ENCODE measurements at places on chromosomes 12 and 14.

GRCh38 chr14:31476131-31476866 lies 11.5 kb downstream of the GPR33 start:
- DNase-seq = no peak

DNA sequence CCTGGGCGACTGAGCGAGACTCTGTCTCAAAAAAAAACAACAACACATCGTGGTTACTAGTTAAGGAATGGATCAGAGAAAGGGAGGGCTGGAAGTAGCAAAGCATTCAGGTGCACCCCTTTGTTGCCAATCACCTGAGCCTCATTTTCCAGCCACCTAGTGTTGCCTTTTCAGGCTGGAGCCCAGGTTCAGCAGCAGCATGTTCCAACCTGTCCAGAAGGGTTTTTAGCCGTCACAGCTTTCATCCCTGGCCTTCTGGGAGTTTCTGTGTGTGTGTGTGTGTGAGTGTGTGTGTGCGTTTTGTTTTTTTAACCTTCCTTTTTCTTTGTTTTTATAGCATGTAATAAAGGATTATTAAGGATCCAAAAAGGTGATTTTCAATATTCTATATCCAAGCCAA lies 121.1 kb upstream of the ATF1 start:
- no peak for DNase-seq

DNA sequence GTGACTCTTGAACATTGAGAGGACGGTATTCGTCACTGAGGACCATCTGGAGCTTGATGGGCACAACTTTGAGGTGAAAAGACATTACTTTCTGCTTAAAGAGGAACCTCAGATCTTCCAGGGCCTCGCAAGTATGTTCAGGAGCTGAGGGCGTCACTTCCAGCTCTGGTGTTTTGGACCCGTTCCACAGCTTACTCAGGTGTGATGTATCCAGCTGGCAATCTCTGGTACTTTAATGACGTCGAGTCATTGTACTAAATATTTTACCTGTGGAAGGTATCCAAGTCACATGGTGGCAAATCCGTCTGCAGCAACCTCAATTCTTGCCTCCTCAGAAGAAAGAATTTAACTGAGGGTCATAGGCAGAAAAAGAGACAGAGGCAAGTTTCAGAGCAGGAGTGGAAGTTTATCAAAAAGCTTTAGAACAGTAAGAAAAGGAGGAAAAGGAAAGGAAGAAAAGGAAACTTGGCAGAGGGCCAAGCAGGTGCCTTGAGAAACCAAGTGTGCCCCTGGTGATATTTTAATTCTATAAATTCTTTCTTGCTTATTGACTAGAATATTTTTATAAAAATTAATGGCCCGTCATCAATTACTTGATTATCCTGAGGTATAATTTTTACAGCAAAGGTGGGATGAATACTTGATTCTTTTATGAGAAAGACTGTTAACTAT lies 250.6 kb downstream of the AEBP2 start:
- no peak for DNase-seq

GRCh38 chr14:69673104-69673503 lies 61.7 kb downstream of the SUSD6 start:
- no peak for DNase-seq

DNA sequence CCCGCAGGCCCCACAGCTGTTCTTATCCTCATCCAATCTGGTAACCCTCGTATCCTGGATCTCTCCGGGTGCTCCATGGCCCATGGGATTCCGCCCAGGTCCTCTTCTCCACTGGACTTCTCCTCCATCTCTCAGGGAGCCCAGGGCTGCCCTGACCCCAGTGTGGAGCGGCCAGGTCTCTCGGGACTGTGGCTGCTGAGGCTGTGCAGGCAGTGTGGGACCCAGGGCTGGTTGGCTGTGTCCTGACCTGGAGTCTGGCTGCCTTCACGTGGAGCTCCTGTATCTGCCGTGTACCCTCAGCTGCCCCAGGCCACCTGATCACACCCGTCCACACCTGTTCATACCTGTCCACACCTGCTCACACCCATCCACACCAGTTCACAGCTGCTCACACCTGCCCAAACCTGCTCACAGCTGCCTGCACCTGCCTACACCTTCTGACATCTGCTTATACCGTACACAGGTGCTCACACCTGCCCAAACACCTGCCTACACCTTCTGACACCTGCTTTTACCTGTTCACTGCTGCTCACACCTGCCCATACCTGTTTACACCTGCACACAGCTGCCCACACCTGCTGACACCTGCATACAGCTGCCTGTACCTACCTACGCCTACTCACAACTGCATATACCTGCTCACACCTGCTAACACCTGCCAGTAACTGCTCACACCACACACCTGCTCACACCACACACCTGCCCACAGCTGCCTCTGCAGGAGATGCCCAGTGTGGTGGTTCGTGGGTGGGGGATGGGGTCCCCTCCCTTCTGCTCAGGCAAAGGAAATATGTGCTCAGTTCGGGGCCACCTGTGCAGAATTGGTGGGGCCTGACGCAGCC lies 92.2 kb downstream of the GALNT9 start:
- DNase-seq = no peak

DNA sequence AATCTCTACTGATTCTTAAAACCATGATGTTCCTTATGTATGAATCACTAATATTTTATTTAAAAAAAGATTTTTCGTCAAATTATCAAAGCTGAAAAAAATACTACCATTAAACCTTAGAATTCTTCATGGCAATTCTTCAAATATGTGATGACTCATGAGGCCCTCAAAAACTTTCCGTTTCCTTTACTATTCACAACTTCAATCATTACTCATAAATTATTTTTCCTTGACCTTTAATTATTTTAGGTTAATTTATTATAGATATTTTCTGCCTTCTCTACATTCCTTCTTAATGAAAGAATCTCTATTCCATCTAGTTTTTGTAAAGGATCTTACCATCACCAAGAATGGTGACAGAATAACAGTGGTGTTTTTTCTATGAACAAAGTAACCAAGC lies 162.1 kb upstream of the SOX5 start:
- peak; percentile 13 for DNase-seq

DNA sequence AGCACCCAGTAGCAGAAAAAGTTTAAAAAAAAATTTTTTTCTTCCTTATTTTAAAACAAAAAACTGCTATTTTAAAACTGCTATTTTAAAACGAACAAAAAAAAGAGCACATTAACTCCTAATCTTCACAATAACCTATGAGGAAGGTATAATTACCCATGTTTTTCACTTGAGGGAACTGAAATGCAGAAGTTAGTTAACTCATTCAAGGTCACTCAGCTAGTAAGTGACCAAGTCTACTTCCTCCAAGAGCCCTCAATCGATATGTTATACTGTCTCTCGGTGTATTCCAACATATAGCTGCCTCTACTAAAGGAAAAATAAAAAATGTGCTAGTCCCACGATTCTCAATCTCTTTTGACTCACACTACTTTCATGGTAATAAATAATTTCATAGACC lies 7.8 kb downstream of the RPAP3 start:
- DNase-seq = no peak

DNA sequence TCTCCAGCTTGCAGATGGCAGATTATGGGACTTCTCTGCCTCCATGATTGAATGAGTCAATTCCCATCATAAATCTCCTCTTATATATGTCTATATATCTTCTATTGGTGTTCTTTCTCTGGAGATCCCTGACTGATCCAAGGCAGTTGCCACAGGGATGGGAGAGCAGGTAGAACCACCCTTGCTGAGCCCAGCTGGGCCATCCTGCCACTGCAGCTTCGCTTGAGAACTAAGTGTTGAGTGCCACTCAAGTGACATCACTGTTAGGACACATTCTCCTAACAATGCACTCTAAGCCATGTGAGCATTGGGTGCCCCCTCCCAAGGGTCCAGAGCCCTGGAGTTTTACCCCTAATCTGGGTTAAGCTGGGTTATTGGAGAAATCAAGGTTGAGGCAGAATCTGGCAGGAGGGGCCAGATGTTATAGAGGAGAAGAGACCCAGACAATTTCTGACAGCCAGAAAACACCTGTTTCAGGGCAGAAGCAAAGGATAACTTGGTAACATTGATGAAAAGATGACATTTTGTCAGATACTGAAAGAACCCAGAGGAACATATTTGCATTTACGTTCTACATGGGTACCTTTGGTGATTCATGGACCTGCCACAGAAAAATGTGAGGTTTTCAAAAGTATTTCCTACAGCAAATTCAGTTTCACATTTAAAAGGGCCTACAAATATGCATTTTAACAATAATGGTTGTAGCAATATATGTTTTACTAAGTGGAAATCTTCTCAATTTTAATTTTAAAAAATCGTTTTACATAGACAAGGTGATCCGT lies 57.2 kb upstream of the MAX start:
- no peak for DNase-seq

DNA sequence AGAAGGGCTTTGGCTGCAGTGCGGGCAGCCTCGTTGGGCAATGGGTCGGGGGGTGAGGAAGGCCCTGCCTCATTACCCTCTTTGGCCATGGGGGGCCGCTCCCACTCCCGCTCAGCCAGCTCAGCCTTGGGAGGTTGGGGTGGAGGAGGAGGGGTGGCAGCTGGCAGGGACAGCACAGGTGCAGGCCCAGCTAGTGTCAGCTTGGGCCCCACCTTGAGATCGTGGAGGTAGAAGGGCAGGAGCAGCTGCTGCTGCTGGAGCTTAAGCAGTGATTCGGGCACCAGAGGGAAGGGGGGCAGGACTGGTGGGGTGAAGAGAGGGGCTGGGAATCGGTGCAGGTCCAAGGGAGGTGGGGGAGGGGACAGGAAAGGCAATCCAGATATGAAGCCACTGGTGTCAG lies 26.0 kb downstream of the ZFHX2 start:
- DNase-seq = no peak

- DNase-seq = no peak
Measured at GRCh38 chr12:23751641-23752040, 197.8 kb downstream of the SOX5 start.

DNA sequence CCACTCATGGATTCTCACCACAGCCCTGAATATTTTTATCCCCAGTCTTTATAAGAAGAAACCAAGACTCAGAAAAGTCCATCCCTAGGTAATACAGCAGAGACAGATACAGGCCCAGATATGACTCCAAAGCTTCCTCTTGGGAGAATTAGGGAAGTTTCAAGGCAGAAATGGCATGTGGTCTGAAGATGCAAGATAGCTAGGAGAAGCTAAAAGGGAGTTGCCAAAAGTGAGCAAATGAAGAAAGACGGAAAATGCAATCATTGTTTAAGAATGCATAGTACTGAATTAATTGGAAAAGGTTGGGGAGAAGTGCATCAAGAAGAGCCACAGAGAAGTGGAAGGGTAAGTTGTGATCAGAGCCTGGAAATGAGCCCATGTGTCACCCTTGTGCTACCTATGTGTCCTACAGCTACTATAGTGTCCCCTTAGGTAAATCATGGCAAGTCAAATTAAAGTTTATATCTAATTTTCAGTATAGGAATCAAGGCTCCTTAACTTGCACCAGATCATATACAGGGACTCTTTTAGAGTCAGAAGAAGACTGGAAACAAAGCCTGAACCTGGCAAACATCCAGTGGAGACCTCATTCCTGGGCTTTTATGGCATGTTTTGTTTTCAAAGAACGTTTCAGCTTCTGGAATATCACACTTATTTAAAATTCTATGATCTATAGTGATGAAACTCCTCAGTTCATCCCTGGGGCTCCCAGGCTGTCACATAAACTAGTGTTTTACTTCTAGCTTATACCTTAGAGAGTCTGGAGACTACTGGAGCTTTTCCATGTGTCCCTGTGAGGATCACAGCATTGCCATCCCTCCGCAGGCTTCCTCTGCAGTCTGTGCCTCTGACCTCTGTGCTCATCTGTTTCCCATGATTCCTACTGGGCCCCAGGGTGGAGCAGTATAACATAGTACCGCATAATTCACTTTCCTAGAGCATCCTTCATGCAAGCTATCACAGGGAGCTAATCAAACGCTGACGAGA lies 189.0 kb upstream of the CDKN3 start:
- DNase-seq = no peak

GRCh38 chr14:101781240-101782061 lies 19.9 kb downstream of the PPP2R5C start:
- DNase-seq = no peak

DNA sequence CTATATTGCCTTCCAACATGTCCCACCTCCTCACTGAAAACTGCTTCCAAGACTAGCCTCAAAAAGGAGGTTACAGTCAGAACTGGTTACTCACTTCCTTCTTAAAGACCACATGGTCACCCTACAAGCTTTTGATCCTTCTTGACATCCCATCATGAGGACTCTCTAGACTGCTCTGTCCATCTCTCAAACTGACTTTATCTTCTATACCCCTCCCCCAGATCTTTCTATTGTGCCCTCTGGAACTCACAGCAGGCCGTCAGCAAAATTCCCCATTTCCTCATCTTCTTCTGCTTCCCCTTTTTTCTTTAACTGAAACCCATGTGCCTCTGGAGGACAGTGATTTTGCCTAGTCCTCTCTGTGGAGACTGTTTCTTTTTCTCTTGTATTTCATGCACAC lies 18.1 kb upstream of the IGF1 start:
- DNase-seq = no peak

DNA sequence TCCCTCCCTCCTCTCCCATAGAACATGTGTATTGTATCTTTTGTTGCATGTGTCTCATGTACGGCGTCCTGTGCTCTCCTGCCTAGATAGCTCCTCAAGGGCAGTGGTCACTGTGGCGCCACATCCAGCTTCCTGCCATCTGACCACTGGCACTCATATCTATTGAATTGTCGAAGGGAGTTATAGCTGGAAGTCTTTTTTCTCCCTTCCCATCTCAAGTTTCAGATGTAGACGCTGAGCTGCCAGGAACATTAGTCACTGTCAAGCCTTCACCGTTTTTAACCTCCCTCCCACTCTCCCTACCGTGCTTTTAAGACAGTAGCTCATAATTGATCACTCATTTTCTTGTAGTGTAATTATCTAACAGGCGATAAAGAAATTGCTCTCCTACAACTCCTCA lies 33.0 kb downstream of the MTHFD1 start:
- no peak for DNase-seq

GRCh38 chr12:25269701-25270100 lies 19.0 kb upstream of the KRAS start:
- DNase-seq = no peak

- DNase-seq = no peak
Measured at GRCh38 chr14:84340938-84341337, 1189.0 kb upstream of the FLRT2 start.

GRCh38 chr12:26286186-26286585 lies 90.8 kb downstream of the SSPN start:
- no peak for DNase-seq

GRCh38 chr14:68536018-68536410 lies 256.9 kb downstream of the ZFP36L1 start:
- DNase-seq = no peak

DNA sequence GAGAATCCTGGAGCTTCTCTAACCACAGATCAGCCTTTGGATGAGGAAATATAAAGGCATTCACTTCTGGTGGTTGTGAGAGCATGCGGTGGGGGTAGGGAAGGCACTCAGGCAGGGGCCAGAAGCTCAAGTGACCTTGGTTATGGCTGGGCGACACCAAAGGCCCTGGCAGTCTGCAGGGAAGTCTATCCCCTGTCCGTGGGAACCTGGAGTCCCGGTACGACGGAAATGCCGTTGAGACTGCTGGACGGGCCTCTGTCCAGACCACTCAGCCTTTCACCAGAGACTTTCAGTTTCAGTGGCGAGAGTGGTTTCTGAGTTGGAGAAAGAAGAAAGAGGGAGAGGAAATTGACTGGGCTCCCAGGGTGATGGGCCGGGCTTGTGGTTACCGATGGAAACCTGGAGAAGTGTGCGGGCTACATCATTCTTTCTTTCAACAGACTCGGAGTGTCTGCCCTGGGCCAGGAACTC lies 20.9 kb downstream of the ISCA2 start:
- no peak for DNase-seq

All from HS-5 (cell line).